Natural killer cell treated with Interleukin-12 subunit alpha and Interleukin-12 subunit beta and Interleukin-15 and Interleukin-18, amount 100 ng/mL, for 72 hours (primary cell): ENCODE measurements at places on chromosomes 3 and 15.

- H3K36me3 ChIP-seq, result no peaks in the 10 kb centered on the region
- no peak for DNase-seq
- H3K4me3 ChIP-seq, result no peak overlapping the region
- H3K27ac ChIP-seq, result no peak overlapping the region
- no peaks in the 10 kb centered on the region for H3K4me1 ChIP-seq
- H3K27me3 ChIP-seq, result no peaks in the 10 kb centered on the region
These were observed 355.5 kb downstream of the LRTM1 start for GRCh38 chr3:54572197-54572895.

GRCh38 chr3:126446791-126447190 lies 28.9 kb downstream of the ZXDC start:
- peaks cover 8% of the 10 kb centered on the region for H3K36me3 ChIP-seq
- peaks cover 8% of the 10 kb centered on the region for H3K4me1 ChIP-seq
- no peak overlapping the region for H3K4me3 ChIP-seq
- no peak overlapping the region for H3K27ac ChIP-seq

GRCh38 chr3:95097493-95097892 lies 1034.6 kb downstream of the NSUN3 start:
- H3K36me3 ChIP-seq, result peaks cover 12% of the 10 kb centered on the region
- no peak overlapping the region for H3K4me3 ChIP-seq
- no peaks in the 10 kb centered on the region for H3K27me3 ChIP-seq
- no peak for DNase-seq

- H3K27me3 ChIP-seq, result no peaks in the 10 kb centered on the region
- peaks cover 16% of the 10 kb centered on the region for H3K4me1 ChIP-seq
These were observed 26.6 kb downstream of the RFT1 start for GRCh38 chr3:53103397-53104296.

GRCh38 chr15:20659265-20659664 lies 117.7 kb upstream of the GOLGA6L6 start:
- no peaks in the 10 kb centered on the region for H3K4me1 ChIP-seq
- no peak overlapping the region for H3K4me3 ChIP-seq
- no peaks in the 10 kb centered on the region for H3K36me3 ChIP-seq
- H3K27me3 ChIP-seq, result no peaks in the 10 kb centered on the region
- DNase-seq, result no peak
- no peak overlapping the region for H3K27ac ChIP-seq

GRCh38 chr15:90914305-90915080 lies 11.4 kb downstream of the MAN2A2 start:
- H3K4me3 ChIP-seq, result no peak overlapping the region
- DNase-seq, result no peak
- H3K27me3 ChIP-seq, result no peaks in the 10 kb centered on the region
- H3K36me3 ChIP-seq, result peaks cover 18% of the 10 kb centered on the region

GRCh38 chr3:23826382-23827064 lies 20.8 kb downstream of the UBE2E1 start:
- peaks cover 63% of the 10 kb centered on the region for H3K4me1 ChIP-seq
- no peaks in the 10 kb centered on the region for H3K27me3 ChIP-seq
- H3K27ac ChIP-seq, result no peak overlapping the region
- H3K4me3 ChIP-seq, result peak overlapping the region; percentile 11
- H3K36me3 ChIP-seq, result no peaks in the 10 kb centered on the region
- DNase-seq, result no peak

GRCh38 chr3:127013181-127013580 lies 30.3 kb downstream of the PLXNA1 start:
- H3K27me3 ChIP-seq, result no peaks in the 10 kb centered on the region
- H3K4me1 ChIP-seq, result no peaks in the 10 kb centered on the region
- no peak overlapping the region for H3K4me3 ChIP-seq
- no peak overlapping the region for H3K27ac ChIP-seq
- DNase-seq, result no peak

GRCh38 chr15:70185251-70185711 lies 87.6 kb upstream of the TLE3 start:
- H3K4me3 ChIP-seq, result no peak overlapping the region
- no peaks in the 10 kb centered on the region for H3K36me3 ChIP-seq
- H3K4me1 ChIP-seq, result peaks cover 4% of the 10 kb centered on the region
- H3K27me3 ChIP-seq, result peaks cover 37% of the 10 kb centered on the region
- DNase-seq, result no peak

GRCh38 chr15:70090436-70091296 lies 7.1 kb downstream of the TLE3 start:
- peaks cover 17% of the 10 kb centered on the region for H3K27me3 ChIP-seq
- H3K4me1 ChIP-seq, result peaks cover 70% of the 10 kb centered on the region
- peaks cover 36% of the 10 kb centered on the region for H3K36me3 ChIP-seq
- H3K27ac ChIP-seq, result peak overlapping the region; percentile 61
- no peak for DNase-seq

- peak overlapping the region; percentile 72 for H3K27ac ChIP-seq
- H3K4me3 ChIP-seq, result peak overlapping the region; percentile 9
- H3K27me3 ChIP-seq, result peaks cover 39% of the 10 kb centered on the region
- H3K4me1 ChIP-seq, result no peaks in the 10 kb centered on the region
- no peak for DNase-seq
These were observed 25.9 kb upstream of the GOLGA8B start for GRCh38 chr15:34609102-34610057.

- H3K36me3 ChIP-seq, result no peaks in the 10 kb centered on the region
- no peak for DNase-seq
- peaks cover 4% of the 10 kb centered on the region for H3K27me3 ChIP-seq
- H3K4me1 ChIP-seq, result no peaks in the 10 kb centered on the region
- no peak overlapping the region for H3K4me3 ChIP-seq
- no peak overlapping the region for H3K27ac ChIP-seq
These were observed 257.0 kb upstream of the GOLGA6L4 start for GRCh38 chr15:83978588-83978987.

GRCh38 chr3:45583021-45583851 lies 11.3 kb upstream of the LIMD1 start:
- H3K4me3 ChIP-seq, result no peak overlapping the region
- no peaks in the 10 kb centered on the region for H3K36me3 ChIP-seq
- DNase-seq, result no peak
- H3K4me1 ChIP-seq, result peaks cover 7% of the 10 kb centered on the region

DNA sequence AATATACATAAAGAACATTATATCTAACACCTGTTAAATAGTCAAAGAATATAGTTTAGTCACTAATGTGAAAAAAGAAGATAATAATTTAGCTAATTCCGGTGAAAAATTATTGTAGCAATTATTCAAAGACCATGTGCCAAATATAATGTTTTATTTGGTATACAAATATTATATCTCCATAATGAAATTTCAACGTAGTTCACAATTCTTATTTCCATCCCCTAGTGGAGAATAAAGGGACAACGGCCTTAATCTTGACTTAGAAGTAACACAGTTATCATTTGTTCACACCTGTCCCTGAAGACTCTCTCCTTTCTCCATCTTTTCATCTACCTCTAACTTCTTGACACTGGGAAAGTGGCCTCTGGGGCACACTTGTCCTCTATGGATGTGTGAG lies 213.4 kb downstream of the ERC2 start:
- no peaks in the 10 kb centered on the region for H3K4me1 ChIP-seq
- DNase-seq, result no peak
- peaks cover 22% of the 10 kb centered on the region for H3K27me3 ChIP-seq
- H3K27ac ChIP-seq, result no peak overlapping the region

DNA sequence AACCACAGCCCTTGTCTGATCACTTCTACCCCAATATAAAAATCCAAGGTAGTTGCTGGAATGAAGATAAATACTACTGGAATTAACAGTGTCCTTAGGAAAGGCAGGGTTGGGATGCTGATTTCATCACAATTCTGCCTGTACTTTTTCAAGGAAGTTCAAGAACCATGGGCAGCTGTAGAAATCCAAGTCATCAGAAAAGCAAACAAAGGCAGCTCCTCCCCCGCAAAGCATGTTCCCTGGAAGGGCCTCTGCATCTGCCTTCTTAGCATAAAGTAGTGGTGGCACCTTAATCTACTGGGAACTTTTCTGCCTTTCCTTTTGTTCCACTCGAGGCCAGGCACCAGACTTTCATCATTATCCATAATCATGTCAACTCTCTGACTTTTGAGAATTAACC lies 54.4 kb downstream of the ERC2 start:
- H3K27me3 ChIP-seq, result peaks cover 11% of the 10 kb centered on the region
- no peak overlapping the region for H3K4me3 ChIP-seq
- no peak overlapping the region for H3K27ac ChIP-seq
- no peak for DNase-seq
- H3K36me3 ChIP-seq, result no peaks in the 10 kb centered on the region

- H3K4me1 ChIP-seq, result no peaks in the 10 kb centered on the region
- H3K27me3 ChIP-seq, result no peaks in the 10 kb centered on the region
- H3K36me3 ChIP-seq, result no peaks in the 10 kb centered on the region
- DNase-seq, result no peak
- H3K27ac ChIP-seq, result no peak overlapping the region
- H3K4me3 ChIP-seq, result no peak overlapping the region
These were observed 19.4 kb downstream of the GNB5 start for GRCh38 chr15:52171807-52172206.

DNA sequence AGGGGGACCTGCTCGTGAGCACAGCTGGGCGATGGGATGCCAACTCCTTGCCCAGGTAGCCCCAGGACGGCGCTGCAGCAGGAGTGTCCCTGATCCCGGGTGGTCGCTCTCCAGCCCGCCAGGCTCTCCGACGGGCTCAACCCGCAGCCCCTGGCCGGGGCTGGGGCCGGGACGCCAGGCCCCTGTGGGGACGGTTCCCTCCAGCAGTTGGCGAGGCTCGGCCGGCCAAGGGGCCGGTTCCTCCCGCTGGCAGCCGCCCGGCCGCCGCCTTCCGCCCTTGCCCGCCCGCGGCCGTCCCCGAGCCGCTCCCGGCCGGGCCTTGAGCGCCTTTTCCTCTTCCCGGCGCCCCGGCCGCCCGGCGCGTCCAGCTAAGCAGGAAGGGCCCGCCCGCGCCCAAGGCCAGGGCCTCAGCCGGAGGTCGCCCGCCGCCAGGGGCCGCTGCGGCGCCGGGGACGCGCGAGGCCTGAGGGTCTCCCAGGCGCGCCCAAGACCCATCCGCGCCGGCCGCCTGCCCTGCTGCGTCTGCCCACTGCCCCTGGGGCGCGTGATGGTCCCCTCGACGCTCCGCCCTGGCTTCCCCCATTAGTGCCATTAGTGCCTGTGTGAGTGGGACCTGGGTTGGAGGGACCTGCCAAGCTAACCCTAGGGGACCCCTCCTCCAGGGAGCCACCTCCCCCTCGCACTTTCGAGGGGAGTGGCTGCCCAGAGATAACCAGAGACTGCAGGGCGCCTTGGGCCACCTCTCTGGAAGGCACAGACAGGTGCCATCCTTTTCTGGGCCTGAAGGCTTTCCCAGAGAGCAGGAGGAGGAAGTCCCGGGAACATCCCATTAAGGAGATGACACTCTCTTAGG lies 106.4 kb downstream of the FBLN2 start:
- no peak overlapping the region for H3K27ac ChIP-seq
- DNase-seq, result no peak

DNA sequence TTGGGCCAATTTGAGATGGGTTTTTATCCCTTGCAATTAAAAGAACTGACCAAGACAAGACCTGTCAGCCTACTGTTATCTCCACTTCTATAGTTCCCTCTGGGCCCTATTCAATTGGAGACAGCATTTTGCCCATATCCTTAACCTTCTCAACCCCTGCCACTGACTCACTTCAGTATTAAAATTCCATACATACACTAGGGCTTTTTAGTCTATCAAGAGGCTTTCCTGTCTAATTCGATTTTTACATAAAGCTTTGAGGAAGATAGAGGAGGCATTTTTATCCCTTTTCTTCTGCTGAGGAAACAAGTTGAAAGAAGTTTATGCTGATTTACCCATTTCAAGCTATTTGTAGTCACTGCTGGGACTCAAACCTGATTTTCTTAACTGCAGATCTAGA lies 51.1 kb downstream of the GTF2E1 start:
- DNase-seq, result no peak
- H3K4me3 ChIP-seq, result no peak overlapping the region
- H3K27ac ChIP-seq, result no peak overlapping the region
- H3K36me3 ChIP-seq, result no peaks in the 10 kb centered on the region

GRCh38 chr3:55190331-55190730 lies 262.5 kb upstream of the LRTM1 start:
- H3K4me3 ChIP-seq, result no peak overlapping the region
- no peak overlapping the region for H3K27ac ChIP-seq
- no peaks in the 10 kb centered on the region for H3K4me1 ChIP-seq
- DNase-seq, result no peak
- H3K27me3 ChIP-seq, result no peaks in the 10 kb centered on the region

- no peak overlapping the region for H3K4me3 ChIP-seq
- no peaks in the 10 kb centered on the region for H3K27me3 ChIP-seq
- H3K36me3 ChIP-seq, result peaks cover 76% of the 10 kb centered on the region
- DNase-seq, result no peak
- no peaks in the 10 kb centered on the region for H3K4me1 ChIP-seq
These were observed 99.5 kb downstream of the SNRPN start for GRCh38 chr15:25054329-25054728.

GRCh38 chr3:144931590-144931989 lies 960.0 kb downstream of the DIPK2A start:
- H3K4me1 ChIP-seq, result no peaks in the 10 kb centered on the region
- peaks cover 7% of the 10 kb centered on the region for H3K36me3 ChIP-seq
- H3K27ac ChIP-seq, result no peak overlapping the region
- DNase-seq, result no peak
- no peak overlapping the region for H3K4me3 ChIP-seq

- no peak overlapping the region for H3K4me3 ChIP-seq
- no peaks in the 10 kb centered on the region for H3K36me3 ChIP-seq
- no peak overlapping the region for H3K27ac ChIP-seq
- H3K27me3 ChIP-seq, result peaks cover 9% of the 10 kb centered on the region
- DNase-seq, result no peak
These were observed 66.9 kb downstream of the FOXB1 start for GRCh38 chr15:60070838-60071493.

DNA sequence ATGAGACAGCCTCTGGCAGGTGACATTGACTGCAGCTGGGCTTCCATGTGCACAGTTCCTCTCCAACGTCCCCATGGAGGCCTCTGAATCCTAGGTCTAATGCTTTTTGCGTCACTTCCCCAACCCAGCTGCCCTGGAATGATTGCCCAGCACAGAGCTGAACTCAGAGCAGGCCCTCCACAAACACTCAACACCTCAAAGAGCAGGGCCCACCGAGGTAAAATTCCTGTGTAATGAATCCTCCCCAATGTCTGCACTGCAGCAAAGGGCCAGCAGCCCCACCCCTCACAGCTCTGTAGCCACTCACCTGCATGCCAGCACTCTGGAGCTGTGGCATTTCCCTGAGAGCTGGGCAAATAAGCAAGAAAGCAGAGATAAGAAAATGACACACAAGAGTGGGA lies 42.6 kb upstream of the DUSP7 start:
- DNase-seq, result peak; percentile 12
- no peak overlapping the region for H3K4me3 ChIP-seq
- H3K4me1 ChIP-seq, result peaks cover 20% of the 10 kb centered on the region
- H3K27ac ChIP-seq, result peak overlapping the region; percentile 64
- H3K27me3 ChIP-seq, result no peaks in the 10 kb centered on the region
- H3K36me3 ChIP-seq, result peaks cover 18% of the 10 kb centered on the region

- H3K4me3 ChIP-seq, result no peak overlapping the region
- no peak overlapping the region for H3K27ac ChIP-seq
- DNase-seq, result no peak
- no peaks in the 10 kb centered on the region for H3K4me1 ChIP-seq
- peaks cover 31% of the 10 kb centered on the region for H3K27me3 ChIP-seq
- no peaks in the 10 kb centered on the region for H3K36me3 ChIP-seq
These were observed 64.3 kb downstream of the FAM174B start for GRCh38 chr15:92591275-92591674.
